ENCODE measurements at places on chromosomes 3 and 15.

DNA sequence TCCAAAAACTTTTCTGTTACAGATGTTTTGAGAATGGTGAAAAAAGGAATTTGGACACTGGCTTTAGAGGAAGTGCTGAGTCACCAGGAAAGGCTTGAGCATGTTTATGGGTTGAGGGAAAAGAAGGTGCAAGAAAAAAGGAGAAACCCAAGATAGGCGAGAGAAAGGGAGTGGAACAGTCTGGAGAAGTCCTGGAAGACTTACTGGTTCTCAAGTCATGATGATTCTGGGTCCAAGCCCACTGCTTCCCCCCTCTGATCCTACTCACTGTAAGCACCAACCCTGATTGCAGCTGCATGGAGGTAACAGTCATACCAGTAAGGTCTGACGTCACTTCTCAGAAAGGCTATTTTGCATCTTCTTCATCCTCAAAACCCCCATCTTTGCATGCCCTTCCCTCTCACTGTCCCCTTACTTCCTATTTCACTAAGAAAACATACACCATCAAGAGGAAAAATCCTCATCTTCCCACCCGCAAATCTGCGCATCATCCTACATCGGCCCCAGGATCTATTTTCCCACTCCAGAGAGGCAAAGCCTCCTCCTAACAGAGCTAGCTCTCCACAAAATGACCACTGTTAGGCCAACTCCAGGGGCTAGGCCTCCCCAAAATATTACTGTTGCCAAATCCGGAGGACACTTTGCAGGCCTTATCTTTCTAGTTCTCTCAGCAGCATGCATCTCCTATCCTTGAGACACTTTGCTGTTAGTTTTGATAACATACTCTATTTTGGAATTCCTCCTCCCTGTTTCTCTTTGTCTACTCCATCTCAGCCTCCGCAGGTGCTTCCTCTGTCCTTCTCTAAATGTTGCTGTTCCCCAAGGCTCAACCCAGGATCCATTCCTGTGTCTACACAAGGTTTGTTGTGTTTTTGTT is 3.2 kb upstream of the ATP13A3 start:
- H3K27me3 ChIP-seq, result no peaks in the 10 kb centered on the region
- no peak overlapping the region for H3K4me3 ChIP-seq
- no peak for DNase-seq
- H3K4me1 ChIP-seq, result no peaks in the 10 kb centered on the region
- H3K36me3 ChIP-seq, result no peaks in the 10 kb centered on the region
- no peak overlapping the region for H3K27ac ChIP-seq

DNA sequence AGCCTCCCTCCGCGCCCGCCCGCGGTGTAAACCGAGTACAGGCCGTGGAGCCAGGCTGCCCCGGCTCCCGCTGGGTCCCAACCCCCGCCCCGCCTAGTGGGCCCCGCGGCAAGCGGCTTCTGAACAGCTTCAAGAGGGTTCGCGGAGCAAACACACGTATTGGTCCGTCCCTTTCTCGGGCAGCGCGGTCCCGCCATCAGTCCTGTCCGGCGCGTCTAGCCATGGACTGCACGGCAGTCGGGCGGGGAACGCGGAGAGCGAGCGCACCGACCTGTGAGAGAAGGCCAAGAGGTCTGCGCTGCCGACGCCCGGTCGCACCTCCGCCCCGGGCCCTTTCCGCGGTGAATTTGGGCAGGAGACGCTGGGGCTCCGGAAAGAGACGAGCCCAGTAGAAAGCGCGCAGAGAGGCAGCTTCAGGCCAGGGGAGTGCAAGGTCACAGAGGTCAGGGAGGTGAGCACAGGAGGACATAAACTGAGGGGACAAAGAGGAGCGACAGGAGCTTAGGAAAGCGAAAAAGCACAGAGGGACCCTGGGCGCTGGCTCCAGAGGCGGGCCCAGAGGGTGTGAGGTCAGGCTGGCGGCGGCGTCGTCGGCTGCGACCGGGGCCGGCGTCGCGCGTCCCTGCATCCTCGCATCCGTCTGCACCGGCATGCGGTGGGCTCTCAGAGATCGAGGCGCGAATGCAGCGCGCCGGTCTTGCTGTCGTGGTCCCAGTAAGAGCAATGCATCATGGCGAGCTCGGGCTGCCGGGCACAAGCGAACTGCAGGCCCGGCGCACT is 1.8 kb downstream of the FOXL2 start:
- H3K4me1 ChIP-seq, result peaks cover 2% of the 10 kb centered on the region
- no peak overlapping the region for H3K27ac ChIP-seq
- peak overlapping the region; percentile 51 for H3K4me3 ChIP-seq
- peak; percentile 75 for DNase-seq

GRCh38 chr15:93071469-93071936 is 17.5 kb downstream of the RGMA start:
- peaks cover 26% of the 10 kb centered on the region for H3K36me3 ChIP-seq
- H3K27ac ChIP-seq, result no peak overlapping the region
- no peaks in the 10 kb centered on the region for H3K27me3 ChIP-seq
- peaks cover 8% of the 10 kb centered on the region for H3K4me1 ChIP-seq
- peak overlapping the region; percentile 98 for H3K4me3 ChIP-seq

DNA sequence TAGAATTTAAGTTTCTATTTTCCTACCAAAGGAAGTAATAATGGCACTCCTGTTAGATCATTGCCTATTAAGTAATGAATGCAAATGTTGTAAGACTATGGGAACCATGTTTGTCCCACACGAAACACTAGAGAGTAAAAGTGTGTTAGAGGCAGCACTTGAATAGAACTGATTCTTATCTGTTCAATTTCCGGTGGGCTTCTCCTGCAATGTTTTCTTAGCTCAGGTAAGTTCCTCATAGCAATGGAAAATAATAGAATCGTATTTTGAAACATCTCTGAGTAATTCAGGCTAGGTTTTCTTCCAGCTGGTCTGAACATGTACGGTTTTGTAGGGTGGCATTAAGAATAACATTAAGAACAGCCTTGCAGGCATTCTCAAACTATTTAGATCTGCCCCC is 145.3 kb upstream of the LIPC start:
- H3K27me3 ChIP-seq, result no peaks in the 10 kb centered on the region
- H3K4me1 ChIP-seq, result no peaks in the 10 kb centered on the region
- no peak for DNase-seq
- H3K4me3 ChIP-seq, result no peak overlapping the region

GRCh38 chr3:19717736-19718135 is 216.3 kb downstream of the EFHB start:
- no peaks in the 10 kb centered on the region for H3K36me3 ChIP-seq
- H3K27ac ChIP-seq, result no peak overlapping the region
- no peak for DNase-seq
- H3K27me3 ChIP-seq, result no peaks in the 10 kb centered on the region

DNA sequence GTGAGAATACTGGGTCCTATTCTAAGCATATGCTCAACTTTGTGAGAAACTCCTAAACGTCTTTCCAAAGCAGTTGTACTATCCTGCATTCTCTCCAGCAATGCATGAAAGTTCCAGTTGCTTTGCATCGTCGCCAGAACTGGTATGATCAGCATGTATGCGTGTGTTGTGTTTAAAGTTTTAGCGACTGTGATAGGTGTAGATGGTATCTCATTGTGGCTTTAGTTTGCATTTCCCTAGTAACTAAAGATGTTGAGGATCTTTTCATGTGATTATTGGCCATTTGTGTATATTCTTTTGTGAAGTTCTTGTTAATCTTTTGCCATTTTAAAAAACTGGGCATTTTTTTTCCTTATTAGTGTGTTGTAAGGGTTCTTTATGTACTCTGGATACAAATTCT is 115.1 kb downstream of the SPATA16 start:
- DNase-seq, result no peak
- H3K4me3 ChIP-seq, result no peak overlapping the region

- no peaks in the 10 kb centered on the region for H3K27me3 ChIP-seq
- H3K36me3 ChIP-seq, result no peaks in the 10 kb centered on the region
- H3K4me3 ChIP-seq, result no peak overlapping the region
- no peaks in the 10 kb centered on the region for H3K4me1 ChIP-seq
- no peak for DNase-seq
These were observed 41.6 kb upstream of the STRIT1 start for GRCh38 chr3:155334914-155335723.
